Activated T-helper 17 cell treated with anti-CD3 and anti-CD28 coated beads, Interleukin-2, amount 50 U/mL, for 72 hours (primary cell): ENCODE measurements at places on chromosomes 6 and 20. TPM values are rescaled to one million over a fixed set of nuclear protein-coding genes. Genes with fewer than 3 reads are reported as not detected.

SNAP25 gene
- total RNA-seq: 7.2 TPM

PRRT1 gene
- total RNA-seq: 0.17 TPM

SLC22A23 gene
- 0.45 TPM for total RNA-seq

ASIP gene
- not detected for total RNA-seq

SLC2A10 gene
- total RNA-seq: not detected

LHFPL5 gene
- total RNA-seq: 0.21 TPM

ULBP2 gene
- total RNA-seq: not detected

CLDN20 gene
- not detected for total RNA-seq

GPX5 gene
- total RNA-seq: not detected

ZBP1 gene
- 1.7 TPM for total RNA-seq

HTR1E gene
- total RNA-seq: not detected

- peak; percentile 54 for ATAC-seq
These were observed 22.9 kb downstream of the IRF4 start for GRCh38 chr6:414447-414846.

GRCh38 chr20:35968930-35969329, 540 bp downstream of the CNBD2 start:
- no peak for ATAC-seq

DNA sequence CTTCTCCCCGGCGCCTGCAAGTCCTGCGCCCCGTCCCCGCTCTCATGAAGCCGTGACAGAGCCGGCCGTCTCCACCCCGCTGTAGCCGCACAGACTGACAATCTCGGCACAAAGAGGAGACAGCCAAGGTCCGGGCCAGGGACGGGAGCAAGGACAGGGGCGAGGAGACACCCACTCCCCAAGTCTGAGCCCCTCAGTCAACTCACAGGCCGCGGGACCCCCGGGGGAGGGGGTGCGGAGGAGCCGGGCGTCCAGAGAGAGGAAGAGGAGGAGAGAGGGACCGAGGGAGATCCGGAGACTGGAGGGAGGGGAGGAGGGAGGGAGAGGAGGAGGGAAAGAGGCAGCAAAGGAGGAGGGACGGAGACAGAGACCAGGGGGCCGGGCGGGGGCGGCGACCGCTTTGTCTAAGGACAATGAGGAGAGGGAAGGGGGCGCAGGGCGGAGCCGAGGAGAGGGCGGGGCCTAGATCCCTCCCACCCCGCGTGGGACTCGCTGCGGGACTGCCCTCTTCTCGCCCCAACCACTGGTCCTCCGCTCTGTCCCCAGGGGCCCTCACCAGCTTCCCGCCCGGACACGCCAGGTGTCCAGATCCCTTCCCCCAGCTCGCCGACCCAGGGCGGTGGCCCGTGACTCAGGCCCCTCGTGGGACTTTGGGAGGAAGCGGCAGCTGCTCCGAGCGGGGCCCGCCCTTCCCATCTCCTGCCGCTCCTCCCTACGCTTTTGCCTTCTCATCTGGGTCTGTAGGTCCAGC, 638 bp upstream of the PPP1R18 start:
- peak; percentile 48 for ATAC-seq

- no peak for ATAC-seq
These were observed 496.2 kb upstream of the SULF2 start for GRCh38 chr20:48281501-48281900.

DNA sequence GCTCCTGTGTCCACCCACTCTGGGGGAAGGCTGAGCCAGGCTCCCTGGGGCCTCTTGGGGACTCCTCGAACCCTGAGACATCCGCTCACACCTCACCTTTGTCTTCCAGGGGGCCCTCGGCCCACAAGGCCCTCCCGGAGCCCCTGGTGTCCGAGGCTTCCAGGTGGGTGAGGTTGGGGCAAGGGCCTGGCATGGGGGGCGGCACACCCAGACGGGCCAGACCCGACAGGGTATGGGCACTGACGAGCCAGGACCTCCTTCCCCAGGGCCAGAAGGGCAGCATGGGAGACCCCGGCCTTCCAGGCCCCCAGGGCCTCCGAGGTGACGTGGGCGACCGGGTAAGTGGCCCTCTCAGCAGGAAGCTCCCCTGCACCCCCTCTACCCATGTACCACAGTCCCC, 13.4 kb downstream of the COL9A3 start:
- no peak for ATAC-seq

DNA sequence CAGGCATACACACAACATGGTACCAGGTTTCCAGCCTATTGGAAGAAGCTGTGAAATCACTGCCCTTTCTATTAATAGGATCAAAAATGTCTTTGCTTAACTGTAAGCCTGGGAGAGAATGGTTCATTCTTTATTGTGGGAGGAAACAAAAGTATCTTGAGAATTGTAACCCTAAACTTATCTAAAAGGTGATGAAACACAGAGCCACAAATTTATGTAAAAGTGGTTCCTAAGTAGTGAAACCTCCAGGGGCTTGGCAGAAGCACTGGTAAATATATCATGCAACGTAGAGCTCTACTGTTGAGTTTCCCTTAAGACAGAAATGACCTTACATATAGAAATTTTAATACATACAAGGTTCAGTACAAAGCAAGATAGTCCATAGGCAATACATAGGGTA, 17.2 kb upstream of the NOX3 start:
- ATAC-seq: no peak

GRCh38 chr6:132067286-132067685, 116.1 kb upstream of the CCN2 start:
- no peak for ATAC-seq

- no peak for ATAC-seq
These were observed 71.2 kb downstream of the ABHD12 start for GRCh38 chr20:25319241-25320034.

GRCh38 chr6:37283268-37283667, 25.3 kb upstream of the TMEM217 start:
- no peak for ATAC-seq

DNA sequence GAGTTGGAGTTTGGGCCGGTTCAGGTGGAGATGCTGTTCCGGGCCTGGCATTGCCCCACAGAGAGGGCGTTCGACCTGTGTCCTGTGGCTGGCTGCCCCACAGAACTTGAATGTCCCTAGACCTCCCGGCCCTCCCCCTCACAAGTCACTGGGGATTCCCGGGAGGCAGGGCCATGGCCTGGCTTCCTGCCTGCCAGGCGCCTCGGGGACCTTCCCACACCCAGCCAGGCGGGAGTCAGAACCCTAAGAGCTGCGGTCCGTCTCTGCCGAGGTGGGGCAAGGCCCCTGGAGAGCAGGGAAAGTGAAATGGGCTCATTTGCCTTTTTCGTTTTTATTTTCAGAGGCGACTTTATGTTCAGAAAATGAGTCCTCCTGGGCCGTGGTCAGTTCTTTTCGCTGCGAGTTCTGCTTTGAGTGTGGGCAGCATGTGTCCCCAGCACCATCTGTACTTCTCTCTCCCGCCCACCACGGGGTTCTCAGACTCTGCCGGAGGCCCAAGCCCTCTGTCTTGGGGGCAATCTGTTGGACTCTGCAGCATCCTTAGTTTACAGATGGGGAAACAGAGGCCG, 8.5 kb downstream of the RBM38 start:
- ATAC-seq: peak; percentile 71

DNA sequence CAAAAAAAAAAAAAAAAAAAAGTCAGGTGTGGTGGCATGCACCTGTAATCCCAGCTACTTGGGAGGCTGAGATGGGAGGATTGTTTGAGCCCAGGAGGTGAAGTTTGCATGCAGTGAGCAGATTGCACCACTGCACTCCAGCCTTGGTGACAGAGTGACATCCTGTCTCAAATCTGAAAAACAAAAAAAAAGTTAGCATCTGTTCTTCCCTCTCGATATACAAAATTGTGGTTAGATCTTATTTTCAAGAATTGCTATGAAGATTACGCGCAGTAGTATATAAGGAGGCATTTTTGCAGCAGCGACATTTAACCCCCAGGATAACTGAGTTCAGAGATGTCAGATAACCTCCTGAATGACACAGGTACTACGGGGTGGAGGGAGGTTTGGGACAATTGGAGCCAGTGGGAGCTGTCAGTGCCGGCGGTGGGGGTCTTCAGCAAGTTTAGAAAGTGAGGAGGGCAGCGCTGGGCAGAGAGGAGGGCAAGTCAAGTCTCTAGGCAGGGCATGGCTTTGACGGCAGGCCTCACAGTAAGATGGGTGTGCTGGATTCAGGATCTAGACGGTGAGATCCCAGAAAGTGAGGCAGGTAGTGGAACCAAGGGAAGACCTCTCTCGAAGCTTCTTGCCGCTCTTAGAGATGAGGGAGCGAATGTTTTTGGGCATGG, 26.2 kb upstream of the MRPS18A start:
- no peak for ATAC-seq

- ATAC-seq: no peak
These were observed 120.9 kb downstream of the MANEA start for GRCh38 chr6:95698271-95698670.

- peak; percentile 41 for ATAC-seq
These were observed 23.3 kb downstream of the NAPB start for GRCh38 chr20:23397961-23398360.

DNA sequence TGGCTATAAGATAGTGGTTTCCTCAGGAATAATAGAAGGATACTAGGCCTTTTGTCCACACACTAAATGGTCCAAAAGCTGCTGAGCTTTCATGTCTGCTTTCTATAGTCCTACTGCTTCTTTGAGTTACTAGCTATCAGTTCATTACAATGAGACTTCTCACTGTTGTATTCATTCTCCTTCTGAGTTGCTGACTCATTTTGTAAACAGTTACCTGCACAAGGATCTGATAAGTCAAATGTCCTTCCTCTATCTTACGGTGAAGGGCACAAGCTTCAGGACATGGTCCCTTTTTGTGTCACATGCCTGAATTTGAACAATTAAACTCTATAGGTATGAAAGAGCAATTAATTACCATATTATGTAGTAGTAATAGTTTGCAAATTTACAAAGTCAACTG, 90.5 kb downstream of the MAN1A1 start:
- ATAC-seq: peak; percentile 61

DNA sequence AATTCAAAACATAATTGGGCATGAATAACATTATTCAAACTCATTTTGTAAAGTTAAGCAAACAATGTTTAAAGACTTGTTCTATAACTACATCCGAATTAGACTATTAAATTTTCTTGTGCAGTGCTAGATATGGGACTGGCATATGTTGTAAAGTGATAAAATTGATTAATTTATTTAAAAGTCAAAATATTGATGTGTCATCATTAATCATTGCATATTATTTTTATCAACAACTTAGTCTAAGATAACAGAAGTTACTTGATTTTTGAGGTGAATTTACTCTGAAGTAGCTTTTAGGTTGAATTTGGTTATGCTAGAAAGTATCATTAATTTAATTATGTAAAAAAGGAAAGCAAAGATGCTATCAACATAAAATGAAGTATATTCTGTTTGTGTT, 244.6 kb downstream of the CLVS2 start:
- ATAC-seq: no peak

DNA sequence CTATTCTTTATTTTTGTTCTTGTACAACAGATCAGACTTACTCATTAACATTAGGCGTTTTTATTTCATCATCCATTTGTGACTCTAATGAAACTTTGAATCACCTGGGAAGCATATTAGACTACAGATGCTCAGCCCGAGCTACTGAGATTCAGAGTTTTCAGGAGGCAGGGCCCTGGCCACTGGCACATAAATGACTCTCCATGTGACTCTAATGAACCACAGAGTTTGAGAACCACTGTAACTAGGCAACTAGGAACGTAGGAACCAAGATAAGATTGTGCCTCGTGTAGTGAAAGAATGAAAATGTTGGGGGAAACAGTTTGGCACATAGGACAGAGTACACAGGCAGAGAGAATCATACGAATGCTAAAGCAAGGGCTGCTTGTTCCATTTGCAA, 405.9 kb upstream of the BTBD3 start:
- no peak for ATAC-seq

- ATAC-seq: peak; percentile 49
These were observed 53.7 kb downstream of the PPP1R16B start for GRCh38 chr20:38859070-38859690.

DNA sequence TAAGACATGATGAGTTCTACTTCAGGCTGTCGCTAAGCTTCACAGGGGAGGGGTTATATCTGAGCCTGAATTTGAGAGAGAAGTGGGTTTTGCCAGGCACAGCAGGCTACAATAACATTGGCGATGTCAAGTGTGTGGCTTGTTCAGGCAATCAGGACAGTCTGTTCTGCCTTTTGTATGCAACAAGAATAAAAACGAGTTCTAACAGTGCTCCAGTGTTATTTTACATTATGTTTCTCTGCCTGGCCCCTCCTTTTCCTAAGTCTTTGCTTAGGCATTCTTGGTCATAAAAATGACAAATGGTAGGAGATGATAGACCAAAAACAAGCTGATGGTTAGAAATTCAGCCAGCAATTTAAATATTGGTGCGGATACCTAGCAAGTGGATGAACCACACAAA, 26.8 kb downstream of the PAQR8 start:
- ATAC-seq: no peak

GRCh38 chr20:23048283-23049200, 930 bp downstream of the THBD start:
- ATAC-seq: peak; percentile 46

GRCh38 chr20:63952210-63952535, 4.0 kb downstream of the UCKL1 start:
- ATAC-seq: no peak

DNA sequence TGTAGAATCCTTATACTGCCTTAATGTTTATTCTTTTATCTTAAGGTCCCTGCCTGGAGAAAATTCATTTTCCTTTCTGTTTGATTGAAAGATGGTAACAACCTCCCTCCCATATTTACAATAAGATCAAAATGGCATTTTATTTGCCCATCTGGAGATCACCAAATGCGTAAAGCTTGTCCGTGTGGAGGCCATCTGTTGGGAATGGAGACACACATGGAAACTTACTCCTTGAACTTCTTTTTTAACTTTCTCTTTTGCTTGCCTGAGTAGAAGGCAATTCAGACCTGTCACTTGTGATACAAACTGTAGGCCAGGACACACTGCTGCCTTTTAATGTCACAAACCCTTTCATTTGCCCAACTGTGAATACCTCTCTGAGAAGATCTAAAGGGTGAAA, 144.8 kb upstream of the CEP162 start:
- no peak for ATAC-seq

- no peak for ATAC-seq
These were observed 237.9 kb downstream of the LRFN2 start for GRCh38 chr6:40349123-40349900.

DNA sequence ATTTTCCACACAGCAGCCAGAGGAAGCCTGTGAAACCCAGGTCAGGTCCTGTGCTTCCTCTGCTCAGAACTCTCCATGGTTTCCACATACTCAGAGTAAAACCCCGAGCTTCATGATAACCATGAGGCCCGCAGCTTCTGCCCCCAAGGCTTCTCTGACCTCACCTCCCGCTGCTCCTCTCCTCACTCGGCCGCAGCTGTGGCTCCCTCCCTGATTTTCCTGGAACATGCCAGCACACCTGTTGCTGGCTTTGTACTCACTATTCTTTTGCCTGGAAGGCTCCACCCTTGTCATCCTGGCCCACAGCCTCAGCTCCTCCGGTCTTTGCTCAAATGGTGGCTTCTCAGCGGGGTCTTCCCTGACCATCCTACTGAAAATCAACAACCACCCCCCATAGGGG, 341.7 kb downstream of the PREX1 start:
- no peak for ATAC-seq
